ENCODE measurements at places on chromosomes 16 and 17. TPM values are rescaled to one million over a fixed set of nuclear protein-coding genes. Genes with fewer than 3 reads are reported as not detected.

The BCO1 gene
- total RNA-seq: not detected

DNA sequence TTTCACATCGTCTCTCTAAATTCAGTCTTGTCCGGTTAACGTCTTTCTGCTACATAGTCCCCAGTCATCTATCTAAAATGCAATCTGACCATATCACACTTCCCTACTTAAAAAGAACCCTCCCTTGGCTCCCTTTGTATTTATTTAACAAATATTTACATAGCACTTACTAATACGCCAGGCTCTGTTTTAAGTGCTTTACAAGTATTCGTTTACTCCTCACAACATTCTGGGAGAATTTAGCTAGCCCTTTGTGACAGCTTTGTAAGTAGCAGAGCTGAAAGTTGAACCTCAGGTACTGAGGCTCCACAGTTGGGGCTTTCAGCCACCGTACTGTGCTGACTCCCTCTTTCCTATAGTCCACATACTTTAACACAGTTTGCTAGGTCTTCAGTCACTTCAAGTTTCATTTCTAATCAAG lies 9.2 kb downstream of the PAFAH1B1 start:
- DNase-seq: no peak

DNA sequence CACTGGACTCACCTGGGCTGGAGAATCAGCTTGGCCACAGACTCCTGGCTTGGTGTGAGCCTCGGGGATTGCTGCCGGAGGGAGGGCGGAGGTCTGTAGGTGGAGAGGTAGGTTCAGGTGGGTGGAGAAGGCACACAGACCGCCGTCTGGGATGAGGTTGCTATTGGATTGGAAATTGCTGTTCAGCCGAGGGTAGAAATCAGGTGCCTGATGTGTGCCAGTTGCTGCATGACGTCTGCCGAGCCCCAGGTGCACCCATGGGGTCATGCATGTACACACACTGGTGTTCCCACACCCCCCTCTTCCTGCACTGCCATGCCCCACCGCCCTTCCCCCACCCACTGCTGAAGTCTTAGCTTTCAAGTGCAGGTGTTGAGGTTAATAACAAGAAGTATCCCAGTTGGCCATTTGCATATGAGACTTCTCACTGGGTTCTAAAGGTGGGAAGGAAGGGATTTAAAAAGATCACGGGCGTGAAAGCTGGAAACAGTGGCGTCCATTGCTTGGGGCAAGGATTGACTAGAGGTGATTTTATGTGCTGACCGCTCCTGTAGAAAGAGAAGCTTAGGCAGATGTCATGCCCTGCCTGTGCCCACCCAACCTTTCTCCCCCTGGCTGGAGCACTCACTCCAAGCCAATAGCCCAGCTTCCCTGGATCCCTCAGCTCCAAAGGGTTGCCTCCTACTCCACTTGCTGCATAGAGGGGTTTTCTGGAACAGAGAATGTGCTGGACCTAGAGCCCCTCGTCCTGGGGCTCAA lies 193.6 kb downstream of the CCDC182 start:
- DNase-seq: no peak

DNA sequence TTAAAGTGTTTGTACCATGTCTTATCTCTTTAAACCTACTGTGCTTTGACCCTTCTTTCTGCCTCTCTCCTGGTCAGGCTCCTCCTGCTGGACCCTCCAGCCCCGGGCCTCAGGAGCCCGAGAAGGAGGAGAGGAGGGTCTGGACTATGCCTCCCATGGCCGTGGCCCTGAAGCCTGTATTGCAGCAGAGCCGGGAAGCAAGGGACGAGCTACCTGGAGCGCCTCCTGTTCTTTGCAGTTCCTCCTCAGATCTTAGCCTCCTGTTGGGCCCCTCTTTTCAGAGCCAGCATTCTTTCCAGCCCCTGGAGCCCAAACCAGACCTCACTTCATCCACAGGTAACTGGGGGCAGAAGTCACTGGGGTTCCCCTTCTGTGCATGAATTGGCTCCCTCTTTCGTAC lies 13.6 kb downstream of the CNTROB start:
- DNase-seq: no peak

The LHX1 gene
- total RNA-seq: not detected

- no peak for DNase-seq
Measured at GRCh38 chr16:51355195-51355594, 204.1 kb upstream of the SALL1 start.

DNA sequence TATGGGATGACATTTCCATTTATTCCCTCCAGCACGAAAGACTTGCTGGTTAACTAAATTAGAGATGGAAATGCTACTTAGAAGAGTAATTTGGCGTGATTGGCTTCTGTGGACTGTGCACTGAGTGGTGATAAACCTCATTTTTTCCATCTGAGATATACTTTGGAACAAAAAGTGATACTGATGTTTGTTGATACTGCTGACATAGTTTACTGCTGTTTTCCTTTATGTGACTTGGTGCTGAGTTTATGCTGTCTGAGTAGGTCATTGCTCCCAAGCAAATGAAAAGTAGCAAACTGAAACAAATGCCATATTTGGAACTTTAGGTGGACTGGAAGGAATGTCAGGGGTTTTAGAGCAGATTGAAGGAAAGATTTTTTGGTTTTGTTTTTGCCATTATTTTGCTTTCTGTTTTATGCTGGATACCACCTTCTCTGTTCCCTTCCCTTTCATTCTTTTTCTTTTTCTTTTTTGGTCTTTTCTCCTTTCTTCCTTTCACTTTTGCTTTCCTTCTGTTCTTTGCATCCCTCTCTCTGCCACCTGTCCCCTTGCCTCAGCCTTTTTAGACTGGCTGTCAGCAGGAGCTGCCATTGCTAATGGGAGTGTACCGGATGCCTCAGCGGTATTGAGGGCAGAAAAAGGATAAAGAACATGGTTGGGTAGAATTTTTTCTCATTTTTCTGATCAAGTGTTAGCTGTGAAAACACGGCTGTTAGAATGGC lies 41.8 kb downstream of the NUP93 start:
- no peak for DNase-seq

The KDM8 gene
- 1.5 TPM for total RNA-seq

GRCh38 chr16:48117217-48118105 lies 38.3 kb downstream of the ABCC12 start:
- no peak for DNase-seq

- peak; percentile 42 for DNase-seq
Measured at GRCh38 chr17:6800422-6801027, 24.5 kb downstream of the FBXO39 start.

DNA sequence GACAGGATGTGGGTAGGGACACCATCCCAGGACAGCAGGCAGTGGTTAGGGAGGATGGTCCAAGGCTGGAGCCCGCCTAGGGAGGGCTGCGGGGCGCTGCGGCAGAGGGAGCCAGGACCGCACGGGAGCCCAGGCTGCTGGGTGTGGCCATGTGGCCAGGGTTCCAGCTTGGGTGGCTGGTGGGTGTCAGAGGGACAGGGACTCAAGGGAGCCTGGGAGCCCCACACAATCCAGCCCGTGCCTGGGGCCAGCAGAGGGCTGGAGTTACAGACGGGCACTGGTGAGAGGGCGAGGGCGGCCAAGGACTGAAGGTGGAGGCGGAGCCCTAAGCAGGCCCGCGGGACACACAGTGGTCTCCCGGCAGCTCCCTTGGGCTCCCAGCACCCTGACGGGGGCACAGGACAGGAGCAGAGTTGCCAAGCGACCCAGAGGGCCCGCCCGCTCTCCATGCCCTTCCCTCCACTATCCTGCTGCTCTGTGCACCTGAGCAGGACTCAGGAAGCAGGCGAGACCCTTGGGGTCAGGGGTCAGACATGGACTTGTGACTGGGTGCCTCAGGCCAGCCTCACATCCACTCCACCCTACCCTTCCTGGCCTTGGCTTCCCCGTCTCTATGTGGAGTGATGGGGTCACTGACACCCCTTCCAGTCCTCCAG lies 7.1 kb downstream of the MRPL28 start:
- DNase-seq: no peak

The MPHOSPH6 gene
- 27.0 TPM for total RNA-seq

- no peak for DNase-seq
Measured at GRCh38 chr17:12348476-12348875, 317.2 kb upstream of the MYOCD start.

- DNase-seq: no peak
Measured at GRCh38 chr16:85269165-85269564, 156.9 kb upstream of the CIBAR2 start.

The TMEM204 gene
- total RNA-seq: 33.1 TPM

DNA sequence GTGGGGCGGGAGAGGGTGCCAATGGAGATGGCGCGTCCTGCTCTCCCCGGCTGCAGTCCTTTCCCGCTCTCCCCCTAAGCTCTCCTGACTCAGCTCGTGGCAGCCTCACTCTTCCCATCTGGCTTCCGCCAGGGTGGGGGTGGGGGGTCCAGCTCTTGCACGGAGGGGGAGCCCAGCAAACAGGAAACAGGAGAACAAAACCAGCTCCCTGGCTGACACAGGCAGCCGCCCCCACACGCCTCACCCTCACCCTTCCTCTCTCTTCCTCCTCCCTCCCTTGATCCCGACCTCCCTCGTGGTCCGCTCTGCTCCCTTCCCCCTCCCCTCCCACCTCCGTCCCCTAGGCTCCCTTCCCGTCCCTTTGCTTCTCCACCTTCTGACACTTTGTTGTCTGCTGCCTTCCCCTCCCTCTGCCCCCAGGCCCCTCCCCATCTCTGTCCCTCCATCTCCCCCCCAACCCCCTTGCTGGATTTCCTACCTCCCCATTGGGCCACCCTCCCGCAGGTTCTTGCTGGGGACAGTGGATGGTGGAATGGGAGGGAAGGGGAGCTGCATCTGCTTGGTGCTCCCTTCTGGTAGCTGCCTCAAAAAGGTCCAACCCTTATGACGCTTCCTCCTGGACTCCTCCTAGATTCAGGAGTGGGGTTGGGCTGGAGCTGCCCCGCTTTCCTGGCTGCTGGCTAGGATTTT lies 23.7 kb downstream of the ARHGAP23 start:
- DNase-seq: no peak

DNA sequence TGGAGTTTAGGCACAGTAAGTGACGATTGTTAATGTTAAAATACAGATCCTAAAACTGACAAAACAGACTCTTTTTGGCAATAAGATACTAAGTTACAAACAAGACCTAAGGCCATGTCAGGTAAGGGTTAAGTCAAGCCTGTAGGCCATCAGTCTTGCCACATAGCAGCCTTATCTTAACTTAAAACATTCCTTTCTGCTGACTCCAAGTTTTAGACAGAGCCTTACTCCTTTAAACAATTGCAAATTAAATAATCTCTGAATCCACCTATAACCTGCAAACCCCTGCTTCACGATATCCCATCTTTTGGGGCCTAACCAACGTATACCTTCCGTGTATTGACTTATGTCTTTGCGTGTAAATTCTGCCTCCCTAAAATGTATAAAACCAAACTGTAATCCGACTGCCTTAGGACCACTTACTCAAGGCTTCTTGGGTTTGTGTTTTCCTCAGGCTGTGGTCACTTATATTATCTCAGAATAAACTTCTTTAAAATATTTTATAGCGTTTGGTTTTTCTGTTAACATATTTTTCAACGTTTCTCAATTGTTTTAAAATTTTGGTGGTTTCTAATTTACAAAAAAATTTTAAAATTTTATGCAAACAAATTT lies 64.4 kb downstream of the EFCAB5 start:
- no peak for DNase-seq

DNA sequence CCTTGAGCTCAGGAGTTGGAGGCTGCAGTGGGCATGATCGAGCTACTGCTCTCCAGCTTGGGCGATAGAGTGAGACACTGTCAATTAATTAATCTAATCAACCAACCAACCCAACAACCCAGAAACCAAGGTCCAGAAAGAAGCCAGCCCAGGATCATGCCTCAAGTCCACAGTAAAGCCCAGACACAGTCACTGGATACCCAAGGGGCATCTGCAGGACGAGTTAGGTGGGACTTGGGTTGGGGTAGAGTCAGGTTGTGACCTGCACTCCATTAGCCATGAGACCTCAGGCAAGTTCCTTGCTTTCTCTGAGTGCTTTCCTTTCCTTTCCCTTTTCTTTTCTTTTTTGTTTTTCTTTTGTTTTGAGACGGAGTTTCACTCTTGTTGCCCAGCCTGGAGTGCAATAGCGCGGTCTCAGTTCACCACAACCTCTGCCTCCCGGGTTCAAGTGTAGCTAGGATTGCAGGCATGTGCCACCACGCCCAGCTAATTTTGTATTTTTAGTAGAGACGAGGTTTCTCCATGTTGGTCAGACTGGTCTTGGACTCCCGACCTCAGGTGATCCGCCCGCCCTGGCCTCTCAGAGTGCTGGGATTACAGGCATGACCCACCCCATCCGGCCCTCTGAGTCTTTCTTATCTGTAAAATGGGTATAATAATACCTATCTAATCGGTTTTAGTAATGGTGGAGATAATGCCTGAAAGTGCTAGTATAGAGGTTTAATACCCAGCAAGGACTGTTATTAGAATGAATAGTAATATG lies 3.5 kb upstream of the HSD17B1 start:
- DNase-seq: no peak

GRCh38 chr16:4505356-4506147 lies 29.4 kb downstream of the HMOX2 start:
- no peak for DNase-seq

The SRRM2 gene
- 534 TPM for total RNA-seq

The SCRN2 gene
- 33.1 TPM for total RNA-seq

DNA sequence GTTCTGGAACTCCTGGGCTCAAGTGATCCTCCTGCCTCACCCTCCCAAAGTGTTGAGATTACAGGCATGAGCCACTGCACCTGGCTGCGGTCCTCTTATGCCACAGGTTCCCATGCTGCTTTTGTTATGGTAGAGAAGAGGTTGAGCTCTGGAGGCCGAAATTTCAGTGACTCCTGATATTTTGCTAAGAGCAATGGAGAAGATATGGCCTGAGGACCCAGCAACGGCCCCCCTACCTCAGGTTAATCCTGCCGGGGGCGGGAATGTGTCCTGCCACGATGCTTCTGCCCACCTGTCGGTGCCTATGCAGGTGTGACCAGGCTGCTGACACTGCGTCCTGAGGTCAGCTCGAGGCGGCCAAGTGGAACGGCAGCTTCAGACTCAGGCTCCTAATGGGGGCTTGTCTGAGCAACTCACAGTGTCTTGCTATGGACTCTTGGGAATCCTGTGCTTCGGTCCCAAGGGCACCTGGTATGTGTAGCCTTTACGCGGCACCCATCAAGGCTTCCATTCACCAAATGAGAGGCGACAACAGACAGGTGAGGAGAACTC lies 7.6 kb upstream of the SEC14L1 start:
- DNase-seq: no peak
